ENCODE measurements at places on chromosomes 7 and 10.

GRCh38 chr10:94213001-94213530 lies 149.7 kb downstream of the NOC3L start:
- no peak overlapping the region for H3K4me3 ChIP-seq
- DNase-seq: no peak
- no peak overlapping the region for H3K27ac ChIP-seq
- H3K27me3 ChIP-seq: no peaks in the 10 kb centered on the region

DNA sequence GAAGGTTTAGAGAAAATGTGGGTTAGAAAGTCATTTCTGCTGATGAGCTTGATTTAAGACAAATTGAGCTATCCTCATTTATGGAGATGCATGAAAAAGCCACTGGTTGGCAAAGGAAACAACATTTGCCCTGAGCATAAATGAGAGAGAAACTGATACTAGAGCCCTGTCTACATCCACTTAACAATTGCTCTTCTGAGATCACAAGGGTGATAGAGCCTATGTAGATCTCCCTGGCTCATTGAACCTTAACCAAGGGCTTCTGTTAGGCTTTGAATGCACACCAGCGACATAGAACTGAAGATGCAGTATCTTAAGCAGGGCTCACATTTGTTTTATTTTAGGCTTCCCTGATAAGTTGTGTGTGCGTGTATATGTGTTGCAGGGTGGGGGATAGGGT lies 35.0 kb downstream of the GPR141 start:
- H3K4me3 ChIP-seq: no peak overlapping the region

- H3K36me3 ChIP-seq: peaks cover 75% of the 10 kb centered on the region
- no peak for DNase-seq
- H3K4me1 ChIP-seq: no peaks in the 10 kb centered on the region
- no peak overlapping the region for H3K4me3 ChIP-seq
- no peak overlapping the region for H3K27ac ChIP-seq
- no peaks in the 10 kb centered on the region for H3K27me3 ChIP-seq
Observed at GRCh38 chr7:141754939-141755338, 9.0 kb upstream of the TAS2R3 start.

DNA sequence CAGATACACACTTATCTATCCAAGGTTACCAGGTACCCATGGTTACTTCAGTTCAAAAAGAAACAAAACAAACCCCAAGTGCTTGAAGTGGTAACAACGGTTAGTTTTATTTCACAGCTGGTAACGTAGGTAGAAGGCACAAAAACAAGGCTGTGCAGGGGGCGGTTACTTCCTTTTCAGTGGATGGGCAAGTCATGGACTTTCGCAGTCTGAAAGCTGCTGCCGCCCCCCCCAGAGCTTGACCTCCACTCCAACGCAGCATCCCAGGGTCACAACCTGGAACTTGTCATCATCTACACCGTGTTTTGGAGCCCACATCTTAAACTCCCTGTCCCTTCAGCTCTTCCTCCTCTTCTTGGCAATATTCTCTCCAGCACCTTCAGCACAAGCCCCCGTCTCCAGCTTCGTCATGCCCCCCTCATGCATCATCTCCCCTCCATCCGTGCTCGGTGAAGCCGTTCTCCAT lies 181.2 kb upstream of the ITGB1 start:
- peak; percentile 4 for DNase-seq
- no peaks in the 10 kb centered on the region for H3K36me3 ChIP-seq
- H3K27ac ChIP-seq: no peak overlapping the region
- no peaks in the 10 kb centered on the region for H3K27me3 ChIP-seq
- no peak overlapping the region for H3K4me3 ChIP-seq
- peaks cover 25% of the 10 kb centered on the region for H3K4me1 ChIP-seq

DNA sequence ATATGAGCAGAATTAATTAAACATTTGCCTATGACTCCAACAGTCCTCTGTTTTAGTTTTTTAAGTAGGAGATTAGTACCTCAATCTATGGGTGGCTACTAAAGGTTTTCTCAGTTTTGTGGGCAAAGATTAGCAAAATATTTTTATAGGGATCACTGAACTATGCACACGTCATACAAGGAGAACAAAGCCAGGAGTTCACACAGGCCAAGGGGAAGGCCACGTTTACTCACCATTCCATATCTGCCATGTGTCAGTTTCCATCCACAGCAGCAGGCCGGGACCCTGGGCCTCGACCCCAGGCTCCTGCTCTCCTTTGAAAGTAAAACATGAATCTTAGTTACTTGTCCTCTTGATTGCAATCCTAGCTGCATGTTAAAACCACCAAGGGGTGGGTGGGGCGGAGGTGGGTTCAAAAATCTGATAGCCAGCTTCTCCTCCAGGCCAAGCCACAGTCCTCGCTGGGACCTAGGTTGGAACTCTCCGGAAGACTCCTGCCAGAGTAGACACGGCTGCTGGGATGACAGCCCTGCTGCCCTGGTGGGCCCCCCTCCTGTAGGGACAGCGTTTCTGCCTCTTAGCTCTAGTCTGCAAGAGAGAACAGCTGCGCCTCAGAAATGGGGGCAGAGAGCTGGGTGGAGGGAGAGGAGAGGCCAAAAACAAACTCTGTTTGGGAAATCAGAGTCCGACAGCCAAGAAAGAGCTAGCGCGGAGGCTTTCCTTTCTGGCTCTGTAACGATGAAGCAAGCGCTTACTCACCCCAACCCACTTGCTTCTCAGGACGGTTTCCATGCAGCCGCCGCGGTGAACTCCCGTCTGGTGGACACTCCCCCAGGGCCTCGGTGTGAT lies 35.6 kb downstream of the PITRM1 start:
- no peak overlapping the region for H3K4me3 ChIP-seq
- H3K36me3 ChIP-seq: peaks cover 99% of the 10 kb centered on the region
- peaks cover 5% of the 10 kb centered on the region for H3K4me1 ChIP-seq
- no peak for DNase-seq

- DNase-seq: no peak
- no peak overlapping the region for H3K4me3 ChIP-seq
- no peaks in the 10 kb centered on the region for H3K4me1 ChIP-seq
- H3K36me3 ChIP-seq: no peaks in the 10 kb centered on the region
Observed at GRCh38 chr7:3928727-3929515, 627.9 kb downstream of the SDK1 start.

DNA sequence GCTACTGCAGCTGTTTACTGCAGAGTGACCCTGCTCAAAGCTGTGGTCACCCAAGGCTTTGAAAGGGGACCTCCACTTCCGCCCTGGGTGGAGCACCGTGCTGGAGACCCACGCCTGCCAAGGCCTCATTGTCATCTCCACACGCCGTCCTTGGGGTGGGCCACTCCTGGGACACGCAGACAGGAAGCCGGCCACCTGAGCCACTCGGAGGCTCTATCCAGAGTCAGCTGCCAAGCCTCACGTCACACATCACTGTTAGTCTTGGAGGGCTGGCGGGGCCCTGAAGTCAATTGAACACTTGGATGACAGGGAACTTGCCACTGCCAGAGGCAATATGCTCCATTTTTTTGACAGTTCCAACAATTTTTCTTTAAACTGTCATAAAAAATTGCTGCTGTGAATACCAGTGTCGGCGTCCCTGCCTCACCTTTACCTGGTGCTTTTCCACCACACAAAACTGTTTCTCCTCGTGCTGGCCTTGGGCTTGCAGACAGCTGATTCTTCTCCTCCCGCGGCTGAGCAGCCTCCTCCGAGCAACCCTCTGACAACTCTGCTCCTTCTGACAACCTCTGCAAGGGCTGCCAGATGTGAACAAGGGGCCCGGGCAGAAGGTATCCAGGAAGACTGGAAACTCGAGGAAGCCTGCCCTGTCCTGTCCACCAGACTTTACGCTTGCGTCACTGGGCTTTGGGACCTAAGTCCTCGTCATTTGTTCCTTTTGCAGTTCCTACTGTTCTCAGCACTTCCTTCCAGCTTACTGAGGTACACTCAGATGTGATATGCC lies 81.9 kb downstream of the EGFR start:
- peak overlapping the region; percentile 79 for H3K27ac ChIP-seq
- no peaks in the 10 kb centered on the region for H3K27me3 ChIP-seq
- H3K36me3 ChIP-seq: no peaks in the 10 kb centered on the region
- H3K4me3 ChIP-seq: no peak overlapping the region
- peaks cover 73% of the 10 kb centered on the region for H3K4me1 ChIP-seq

- H3K27ac ChIP-seq: no peak overlapping the region
- no peak for DNase-seq
- no peak overlapping the region for H3K4me3 ChIP-seq
- no peaks in the 10 kb centered on the region for H3K36me3 ChIP-seq
- H3K4me1 ChIP-seq: peaks cover 17% of the 10 kb centered on the region
Observed at GRCh38 chr7:121803039-121803438, 69.9 kb upstream of the PTPRZ1 start.

- peaks cover 9% of the 10 kb centered on the region for H3K27me3 ChIP-seq
- DNase-seq: peak; percentile 53
- no peak overlapping the region for H3K27ac ChIP-seq
- no peaks in the 10 kb centered on the region for H3K4me1 ChIP-seq
- H3K36me3 ChIP-seq: no peaks in the 10 kb centered on the region
Observed at GRCh38 chr10:11435581-11435981, 175.9 kb downstream of the USP6NL start.

DNA sequence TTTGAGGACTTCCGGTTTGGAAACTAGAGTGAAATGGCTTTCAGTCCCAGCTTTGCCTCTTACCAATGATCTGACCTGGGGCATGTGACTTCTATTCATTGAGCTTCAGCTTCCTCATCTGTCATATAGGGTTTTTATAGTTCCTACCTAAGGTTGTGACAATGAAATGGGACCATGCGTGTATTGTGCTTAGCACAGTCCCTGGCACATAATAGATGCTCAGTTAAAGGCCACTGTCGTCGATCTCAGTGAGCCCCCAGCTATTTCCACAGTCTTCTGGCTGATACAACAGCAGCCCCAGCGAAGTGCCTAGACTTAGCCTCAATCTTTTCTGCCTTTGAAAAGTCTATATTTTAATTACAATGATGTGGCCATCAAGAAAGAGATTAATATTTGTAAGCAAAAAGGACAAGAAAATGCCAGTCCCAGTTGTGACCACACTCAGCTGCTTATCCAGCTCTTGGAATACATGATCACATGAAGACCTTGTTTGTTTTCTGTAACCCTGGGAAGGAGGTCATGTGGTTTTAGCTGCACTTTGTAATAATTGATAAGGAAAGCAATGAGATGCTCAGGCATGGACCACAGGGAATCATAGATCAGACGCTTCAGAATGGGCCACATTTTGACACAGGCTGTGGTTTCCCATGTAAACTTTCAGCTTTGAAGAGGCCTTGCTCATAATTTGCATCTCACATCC lies 44.6 kb downstream of the VWA2 start:
- peak; percentile 23 for DNase-seq
- peaks cover 19% of the 10 kb centered on the region for H3K4me1 ChIP-seq

GRCh38 chr10:97685395-97685958 lies 1.6 kb downstream of the AVPI1 start:
- peak overlapping the region; percentile 68 for H3K4me3 ChIP-seq
- no peaks in the 10 kb centered on the region for H3K36me3 ChIP-seq
- no peaks in the 10 kb centered on the region for H3K27me3 ChIP-seq
- no peak for DNase-seq
- peaks cover 86% of the 10 kb centered on the region for H3K4me1 ChIP-seq

DNA sequence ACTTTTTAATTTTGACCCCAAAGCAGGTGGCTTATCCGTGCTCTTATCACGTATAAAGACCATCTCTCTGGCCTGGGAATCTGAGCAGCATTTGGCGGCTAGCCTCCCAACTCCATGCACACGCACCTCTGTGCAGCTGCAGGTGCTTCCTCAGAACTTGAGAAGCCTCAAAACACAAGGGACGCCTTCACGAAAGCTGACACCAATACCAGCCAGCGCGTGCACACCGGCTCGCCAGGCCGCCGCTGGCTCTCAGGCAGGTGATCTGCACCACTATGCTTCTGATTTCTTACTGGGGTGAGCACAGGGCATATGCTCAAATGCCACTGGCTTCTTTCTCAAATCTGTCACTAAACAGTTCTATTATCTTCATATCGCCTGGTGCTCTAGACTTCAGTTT lies 145.0 kb downstream of the PARD3 start:
- no peak for DNase-seq
- H3K4me3 ChIP-seq: no peak overlapping the region
- no peaks in the 10 kb centered on the region for H3K27me3 ChIP-seq
- H3K4me1 ChIP-seq: peaks cover 21% of the 10 kb centered on the region
- H3K36me3 ChIP-seq: no peaks in the 10 kb centered on the region

DNA sequence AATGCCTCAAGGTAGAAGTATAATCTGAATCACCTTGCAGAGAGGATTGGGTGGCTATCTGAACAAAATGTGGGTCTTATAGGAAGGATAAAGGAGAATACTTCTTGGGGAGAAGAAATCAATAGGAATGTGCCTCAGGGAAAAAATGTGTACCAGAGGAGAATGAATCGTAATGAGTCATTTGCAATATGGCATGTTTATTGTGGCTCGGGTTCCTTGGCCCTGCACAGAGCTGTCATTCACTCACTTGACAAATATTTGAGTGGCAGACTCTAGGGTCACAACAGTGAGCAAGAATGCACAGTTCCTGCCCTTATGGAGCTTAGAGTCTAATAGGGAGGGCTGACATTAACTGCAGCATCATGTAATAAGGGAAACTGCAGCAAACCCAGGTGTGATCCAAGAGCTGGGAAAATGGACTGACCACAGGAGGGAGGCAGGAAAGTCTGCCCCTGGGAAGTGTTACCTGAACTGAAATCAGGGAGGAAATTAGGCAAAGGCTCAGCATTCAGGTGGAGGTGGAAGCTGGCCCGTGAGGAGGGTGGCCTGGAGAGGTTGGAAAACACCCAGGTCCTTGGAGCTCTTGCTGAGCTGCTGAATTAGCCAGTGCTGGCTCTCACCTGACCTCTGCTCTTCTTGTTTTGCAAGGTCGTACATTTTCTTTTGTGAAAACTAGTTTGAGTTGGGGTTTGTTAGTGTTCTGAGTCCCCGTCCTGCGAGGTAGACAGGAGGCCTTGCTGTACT lies 203.9 kb downstream of the FRMD4A start:
- no peak overlapping the region for H3K27ac ChIP-seq
- H3K27me3 ChIP-seq: no peaks in the 10 kb centered on the region
- no peaks in the 10 kb centered on the region for H3K36me3 ChIP-seq
- no peak for DNase-seq
- H3K4me1 ChIP-seq: no peaks in the 10 kb centered on the region

GRCh38 chr7:157279741-157280215 lies 57.0 kb upstream of the DNAJB6 start:
- H3K36me3 ChIP-seq: no peaks in the 10 kb centered on the region
- peaks cover 5% of the 10 kb centered on the region for H3K27me3 ChIP-seq
- no peak for DNase-seq
- H3K4me3 ChIP-seq: peak overlapping the region; percentile 65
- H3K4me1 ChIP-seq: peaks cover 47% of the 10 kb centered on the region

GRCh38 chr10:106734220-106734619 lies 430.3 kb downstream of the SORCS1 start:
- DNase-seq: no peak
- no peaks in the 10 kb centered on the region for H3K4me1 ChIP-seq
- no peak overlapping the region for H3K27ac ChIP-seq
- no peaks in the 10 kb centered on the region for H3K36me3 ChIP-seq
- H3K27me3 ChIP-seq: no peaks in the 10 kb centered on the region

Data from suprapubic skin (tissue), 4 donors.